ENCODE measurements at places on chromosomes 3 and 15.

- no peak for DNase-seq
Observed at GRCh38 chr3:150168698-150169097, 198.0 kb upstream of the PFN2 start.

GRCh38 chr15:39934397-39935071 is 619 bp downstream of the EIF2AK4 start:
- DNase-seq = no peak

- no peak for DNase-seq
Observed at GRCh38 chr3:196985298-196985697, 16.7 kb upstream of the PIGZ start.

DNA sequence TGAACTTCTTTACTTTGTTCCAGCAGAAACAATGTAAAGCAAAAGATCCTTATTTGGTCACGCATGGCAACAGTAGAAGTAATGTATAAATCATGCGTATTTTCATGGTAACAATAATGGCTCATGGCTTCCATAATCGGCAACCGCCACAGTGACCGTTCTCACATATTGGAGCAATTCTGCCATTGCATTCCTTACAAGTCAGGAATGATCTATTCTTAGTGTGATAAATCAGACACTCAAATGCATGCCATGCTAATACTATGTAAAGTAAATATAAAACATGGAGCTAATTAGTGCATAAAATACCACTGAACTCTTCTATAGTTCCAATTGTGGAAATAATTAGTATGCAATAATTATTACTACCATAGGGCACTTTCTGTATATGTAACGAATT is 13.5 kb upstream of the CERS3 start:
- no peak for DNase-seq

DNA sequence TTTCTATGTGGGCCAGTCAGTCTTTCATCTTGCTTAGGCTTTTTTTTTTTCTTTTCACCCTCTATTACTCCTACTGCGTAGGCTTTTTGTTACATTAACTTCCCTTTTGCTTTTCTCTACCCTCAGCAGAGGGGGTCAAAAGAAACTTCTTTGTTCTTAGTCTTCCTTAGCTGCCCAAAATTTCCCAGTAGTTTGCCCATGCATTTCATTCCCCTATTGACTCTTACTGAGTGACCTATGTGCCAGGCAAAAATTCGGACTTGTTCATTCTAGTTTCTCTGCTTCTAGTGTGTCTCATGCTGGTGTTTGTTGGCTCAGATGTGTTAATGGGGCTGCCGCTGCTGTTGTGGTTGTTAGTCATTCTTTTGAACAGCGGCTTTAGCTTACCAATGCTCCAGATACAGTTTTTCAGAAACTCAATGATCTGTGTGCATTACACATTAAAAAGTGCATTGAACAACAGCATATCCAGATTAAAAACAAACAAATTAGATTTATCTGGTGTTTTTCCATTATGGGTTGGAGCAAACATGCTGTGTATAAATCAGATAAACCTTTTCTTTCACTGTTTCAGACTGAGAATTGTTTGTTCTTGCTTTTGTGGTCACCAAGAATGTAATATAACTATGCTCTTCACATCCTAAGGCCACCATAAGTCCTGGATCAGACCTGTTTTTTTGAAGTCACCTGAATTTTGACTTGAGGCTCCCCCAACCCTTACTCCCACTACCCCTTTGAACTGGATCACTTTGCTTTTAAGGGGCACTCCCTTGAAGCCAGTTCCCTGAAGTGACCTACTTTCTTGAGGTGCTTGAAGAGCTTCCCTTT is 43.1 kb downstream of the PDE8A start:
- no peak for DNase-seq

- no peak for DNase-seq
Observed at GRCh38 chr3:161991901-161992540, 495.4 kb downstream of the OTOL1 start.

GRCh38 chr3:132317229-132317948 is at the start of gene ACP3:
TSS of gene ACP3 (plus strand) at chr3:132317407. CDS start at chr3:132317457, 50 bp downstream.
- no peak for DNase-seq

DNA sequence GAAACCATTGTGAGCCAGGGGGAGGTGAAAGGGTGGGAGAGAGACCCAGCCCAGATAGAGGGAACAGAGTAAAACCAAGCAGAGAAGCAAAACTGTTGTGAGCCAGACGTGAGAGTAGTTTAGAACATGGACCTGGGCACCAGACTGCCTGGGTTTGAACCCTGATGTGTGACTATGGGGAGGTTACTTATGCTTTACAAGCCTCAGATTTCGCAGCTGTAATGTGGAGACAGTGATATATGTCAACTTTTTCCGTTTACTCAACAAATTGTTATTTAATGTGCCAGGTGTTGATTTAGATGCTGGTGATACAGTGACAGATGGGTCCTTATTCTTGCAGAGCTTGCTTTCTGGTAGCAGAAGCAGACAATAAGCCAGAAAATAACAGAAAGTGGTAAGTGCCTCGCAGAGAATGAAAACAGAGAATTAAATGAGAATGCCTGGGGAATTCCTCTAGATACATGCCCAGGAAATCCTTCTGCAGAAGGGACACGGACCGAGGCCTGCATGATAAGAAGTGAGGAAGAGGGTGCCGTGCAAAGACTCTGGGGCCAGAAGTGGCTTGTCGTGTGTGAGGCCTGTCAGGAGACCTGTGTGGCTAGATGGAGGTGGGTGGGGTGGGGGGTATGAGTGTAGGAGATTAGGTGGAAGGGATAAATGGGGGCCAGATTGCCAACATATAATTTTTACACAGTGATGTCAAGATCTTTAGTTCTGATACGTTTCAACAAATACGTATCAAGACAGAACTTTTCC is 15.0 kb downstream of the KAT2B start:
- DNase-seq = no peak

Data from activated gamma-delta T cell (primary cell).